ENCODE measurements at places on chromosomes 2 and 18. TPM values are rescaled to one million over a fixed set of nuclear protein-coding genes. Genes with fewer than 3 reads are reported as not detected.

GRCh38 chr2:18578033-18578432 is 11.3 kb downstream of the NT5C1B start:
- DNase-seq = no peak

DNA sequence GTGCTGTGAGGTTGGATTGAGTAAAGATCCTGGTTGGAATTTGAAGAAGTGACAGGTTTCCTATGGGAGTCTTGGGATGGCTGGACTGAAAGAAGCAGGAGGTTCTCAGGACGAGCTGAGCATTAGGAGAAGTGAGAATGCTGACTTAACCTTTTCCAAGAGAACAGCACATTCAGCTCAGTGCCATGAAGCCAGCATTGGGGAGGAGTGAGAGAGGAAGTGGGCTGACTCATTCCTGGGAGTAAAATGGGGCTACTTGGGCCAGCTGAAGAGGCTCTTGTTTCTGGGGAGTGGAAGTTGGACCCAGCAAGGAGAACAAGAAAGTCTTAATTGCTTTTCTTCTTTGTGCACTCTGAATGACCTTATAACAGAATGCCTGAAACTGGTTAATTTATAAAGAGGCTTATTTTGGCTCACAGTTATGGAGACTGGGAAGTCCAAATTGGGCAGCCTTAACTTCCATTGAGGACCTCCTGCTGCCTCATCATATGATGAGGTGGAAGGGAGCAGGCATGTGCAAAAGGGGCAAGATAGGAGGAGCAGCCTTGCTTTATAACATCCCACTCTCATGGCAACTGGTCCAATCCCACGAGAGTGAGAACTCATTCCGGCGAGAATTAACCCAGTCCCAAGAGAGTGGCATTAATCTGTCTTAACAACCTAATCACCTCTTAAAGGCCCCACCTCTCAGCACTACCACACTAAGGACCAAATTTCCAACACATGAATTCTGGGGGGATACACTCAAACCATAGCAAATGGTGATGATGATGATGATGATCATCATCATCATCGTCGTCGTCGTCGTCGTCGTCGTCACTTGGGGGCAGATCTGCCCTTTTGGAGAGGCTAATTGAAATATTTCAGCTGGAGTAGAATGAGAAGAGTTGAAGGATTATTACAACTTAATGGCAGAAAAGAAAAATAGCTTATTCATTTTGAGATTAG is 26.1 kb downstream of the DGUOK start:
- no peak for DNase-seq

DNA sequence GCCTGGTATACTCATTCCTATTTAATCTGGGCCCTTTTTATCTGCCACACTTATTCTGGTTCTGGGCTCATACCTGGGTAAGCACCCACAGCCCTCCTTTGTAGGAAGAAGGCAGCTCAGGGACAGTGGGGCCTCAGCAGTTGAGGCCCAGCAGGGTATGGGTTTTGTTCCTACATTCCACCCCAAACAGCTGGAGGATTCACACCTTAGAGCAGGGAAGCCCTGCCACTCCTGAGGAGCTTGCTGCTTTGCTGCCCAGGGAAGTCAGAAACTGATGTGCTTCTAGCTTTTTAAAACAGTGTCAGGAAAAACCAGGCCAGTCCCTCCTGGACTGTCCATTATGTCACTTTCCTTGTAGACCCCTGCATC is 1.2 kb upstream of the LBX2 start:
- DNase-seq = no peak

- DNase-seq = no peak
These were observed 315.8 kb downstream of the GULP1 start for GRCh38 chr2:188607501-188607900.

- DNase-seq = no peak
These were observed 90.2 kb downstream of the ZNF521 start for GRCh38 chr18:25261768-25262167.

GRCh38 chr18:47163241-47163640 is 12.9 kb downstream of the IER3IP1 start:
- no peak for DNase-seq

DNA sequence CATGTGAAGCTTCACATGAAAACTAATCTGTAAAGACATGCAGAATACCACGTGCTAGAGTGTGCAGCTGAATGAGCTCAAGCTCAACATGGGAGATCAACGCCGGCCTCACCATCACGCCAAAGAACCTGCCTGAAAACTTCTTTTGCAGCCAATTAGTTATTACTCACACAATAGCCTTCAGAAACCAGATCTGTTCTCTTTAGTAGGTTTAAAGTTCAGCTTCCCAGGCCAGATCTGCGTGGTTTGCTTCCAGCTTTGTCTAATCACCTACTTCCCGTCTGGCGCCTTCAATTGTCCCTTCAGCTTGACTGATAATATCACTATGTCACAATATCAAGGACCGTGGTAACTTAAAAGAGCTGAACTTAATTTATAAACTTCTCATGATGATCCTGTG is 68.0 kb upstream of the ZNF236 start:
- DNase-seq = no peak

Gene RTKN
- 0.95 TPM for total RNA-seq

Gene HOXD4
- total RNA-seq = not detected

Gene TET3
- total RNA-seq = 15.2 TPM
